ENCODE measurements at places on chromosomes 6 and 20.

GRCh38 chr6:15341311-15342001 is 95.6 kb downstream of the JARID2 start:
- no peak for DNase-seq

DNA sequence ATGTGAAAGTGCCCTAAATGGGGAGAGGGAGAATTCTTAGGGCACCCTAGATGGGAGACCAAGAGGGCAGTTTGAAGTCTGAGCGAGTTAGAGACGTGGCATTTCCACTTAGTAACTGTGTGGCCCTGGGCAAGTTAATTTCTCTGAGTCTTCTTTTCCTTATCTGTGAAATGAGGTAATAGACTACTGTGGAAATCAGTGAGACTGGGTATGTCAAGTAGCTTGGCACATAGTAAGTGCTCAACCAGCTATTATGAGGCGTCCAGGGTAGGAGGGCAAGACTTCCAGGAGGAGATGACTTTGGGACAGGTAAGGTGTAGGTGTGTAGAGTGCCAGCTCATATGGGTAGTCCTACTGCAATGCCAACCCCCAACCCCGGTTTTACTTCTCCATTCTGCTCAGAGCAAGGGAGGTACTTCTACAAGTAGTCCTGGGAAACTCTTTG is 770 bp downstream of the KIF3B start:
- no peak for DNase-seq

- DNase-seq, result no peak
Observed at GRCh38 chr6:136427378-136427717, 122.9 kb downstream of the MAP7 start.

DNA sequence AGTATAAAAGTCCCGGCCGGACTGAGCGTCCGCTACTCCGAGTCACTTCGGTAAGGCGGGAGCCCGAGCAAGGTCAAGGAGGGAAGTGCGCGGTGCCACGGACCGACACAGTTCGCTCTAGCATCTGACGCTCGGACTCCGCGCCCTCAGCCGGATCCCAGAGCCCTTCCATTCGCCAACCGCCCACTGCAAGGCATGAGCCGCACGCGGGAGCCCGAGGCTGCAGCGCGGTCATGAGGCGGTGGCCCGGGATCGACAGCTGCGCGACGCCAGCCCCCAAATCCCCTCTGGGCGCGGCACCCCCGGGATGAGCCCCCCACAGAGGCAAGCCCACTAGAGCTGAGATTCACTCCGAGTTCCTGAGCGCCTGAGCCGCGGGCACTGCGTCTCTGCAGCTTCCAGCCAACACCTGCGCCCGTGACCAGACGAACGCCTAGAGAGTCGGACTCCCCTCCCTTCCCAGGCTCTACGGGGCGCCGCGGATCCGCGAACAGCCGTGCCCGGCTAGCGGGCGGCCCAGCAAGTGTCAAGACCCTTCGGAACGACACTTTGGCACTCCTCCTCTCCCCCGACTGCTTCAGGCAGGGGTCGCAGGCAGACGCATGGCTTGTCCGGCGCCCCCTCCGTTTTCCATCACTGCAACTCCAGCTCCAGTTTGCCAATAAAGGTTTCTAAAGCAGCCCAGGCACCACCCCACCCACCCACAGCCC is 725 bp upstream of the ISM1 start:
- no peak for DNase-seq

- DNase-seq, result no peak
Observed at GRCh38 chr6:121443971-121444541, 8.6 kb downstream of the GJA1 start.

- DNase-seq, result no peak
Observed at GRCh38 chr6:156060013-156060412, 604.4 kb upstream of the NOX3 start.

GRCh38 chr6:166800137-166800536 is 156.2 kb downstream of the RNASET2 start:
- DNase-seq, result no peak

GRCh38 chr6:118485601-118486550 is 62.2 kb upstream of the PLN start:
- DNase-seq, result no peak

DNA sequence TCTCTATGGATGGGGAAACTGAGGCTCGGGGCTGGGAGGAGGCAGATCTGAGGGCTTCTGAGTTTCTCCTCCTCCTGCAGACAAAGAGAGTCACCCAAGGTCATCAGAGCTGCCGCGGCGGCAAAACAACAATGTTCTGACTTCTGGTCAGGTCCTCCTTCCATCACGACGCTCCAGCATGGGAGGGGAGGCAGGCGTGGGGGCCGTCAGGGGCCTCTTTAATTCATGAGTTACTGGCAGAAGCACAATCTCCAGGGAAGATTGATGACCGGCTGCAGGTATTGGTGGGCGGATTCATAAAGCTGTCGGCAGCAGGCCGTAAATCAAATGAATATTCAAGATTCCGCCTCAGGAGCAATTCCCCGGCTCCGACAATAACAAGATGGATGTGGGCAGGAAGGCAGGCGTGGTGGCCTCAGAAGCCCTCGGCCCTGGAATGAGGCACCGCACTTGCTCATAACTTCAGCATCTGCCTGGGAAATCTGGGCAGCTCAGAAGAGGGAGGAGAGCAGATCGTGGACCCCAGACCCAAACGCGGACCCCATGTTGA is 19.1 kb downstream of the PCK1 start:
- no peak for DNase-seq

- DNase-seq, result no peak
Observed at GRCh38 chr6:107564589-107564951, 74.7 kb downstream of the SOBP start.

GRCh38 chr20:17721802-17722486 is 22.2 kb downstream of the BANF2 start:
- DNase-seq, result no peak

DNA sequence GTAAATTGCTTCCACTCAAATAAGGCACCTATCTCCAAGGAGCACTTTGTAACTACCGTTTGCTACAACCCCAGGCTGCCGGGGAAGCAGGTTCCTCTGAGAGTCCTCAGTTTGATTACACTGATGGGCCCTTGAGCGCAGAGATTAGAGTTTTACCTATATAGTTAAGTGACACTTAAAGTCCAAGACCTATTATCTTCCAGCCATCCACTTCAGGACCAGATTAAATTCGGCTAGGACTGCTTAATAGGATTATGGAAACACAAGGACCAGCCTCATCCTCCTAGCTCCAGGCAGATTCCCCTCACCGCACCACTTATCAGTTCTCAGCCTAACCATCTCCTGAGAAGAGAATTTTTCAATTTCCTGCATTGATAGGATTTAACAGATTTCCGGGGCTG is 64.7 kb upstream of the TIAM2 start:
- DNase-seq, result no peak

GRCh38 chr20:37295001-37295400 is 5.5 kb downstream of the MANBAL start:
- DNase-seq, result no peak

- DNase-seq, result no peak
Observed at GRCh38 chr6:64732888-64733287, 974.1 kb downstream of the EYS start.

DNA sequence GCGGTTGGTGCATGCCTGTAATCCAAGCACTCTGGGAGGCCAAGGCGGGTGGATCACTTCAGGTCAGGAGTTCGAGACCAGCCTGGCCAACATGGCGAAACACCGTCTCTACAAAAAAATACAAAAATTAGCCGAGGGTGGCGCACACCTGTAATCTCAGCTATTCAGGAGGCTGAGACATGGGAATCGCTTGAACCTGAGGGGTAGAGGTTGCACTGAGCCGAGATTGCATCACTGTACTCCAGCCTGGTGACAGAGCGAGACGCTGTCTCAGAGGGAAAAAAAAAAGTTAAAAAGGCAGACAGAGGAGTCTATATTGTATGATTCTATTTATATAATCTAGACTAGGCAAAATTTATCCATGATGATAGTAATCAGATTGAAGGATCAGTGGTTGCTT is 27.3 kb upstream of the PLCG1 start:
- no peak for DNase-seq

GRCh38 chr20:48211847-48212246 is 426.6 kb upstream of the SULF2 start:
- no peak for DNase-seq

DNA sequence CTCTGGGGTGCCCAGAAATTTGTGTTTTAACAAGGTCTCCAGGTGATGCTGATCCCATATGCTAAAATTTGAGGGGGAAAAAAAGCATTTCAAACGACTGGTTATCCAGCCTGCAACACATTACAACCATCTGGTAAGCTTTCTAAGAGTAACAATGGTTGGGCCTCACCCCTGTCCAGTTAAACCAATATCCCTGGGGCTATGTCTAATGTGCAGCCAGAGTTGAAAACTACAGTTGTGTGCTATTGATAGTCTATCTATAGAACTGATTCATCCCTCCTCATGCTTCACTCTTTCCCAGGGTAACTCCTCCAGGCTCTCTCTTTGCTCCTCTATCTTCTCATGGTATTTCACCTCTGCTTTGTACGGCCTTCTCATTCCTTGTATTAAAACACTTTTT is 458.3 kb downstream of the MMUT start:
- no peak for DNase-seq

DNA sequence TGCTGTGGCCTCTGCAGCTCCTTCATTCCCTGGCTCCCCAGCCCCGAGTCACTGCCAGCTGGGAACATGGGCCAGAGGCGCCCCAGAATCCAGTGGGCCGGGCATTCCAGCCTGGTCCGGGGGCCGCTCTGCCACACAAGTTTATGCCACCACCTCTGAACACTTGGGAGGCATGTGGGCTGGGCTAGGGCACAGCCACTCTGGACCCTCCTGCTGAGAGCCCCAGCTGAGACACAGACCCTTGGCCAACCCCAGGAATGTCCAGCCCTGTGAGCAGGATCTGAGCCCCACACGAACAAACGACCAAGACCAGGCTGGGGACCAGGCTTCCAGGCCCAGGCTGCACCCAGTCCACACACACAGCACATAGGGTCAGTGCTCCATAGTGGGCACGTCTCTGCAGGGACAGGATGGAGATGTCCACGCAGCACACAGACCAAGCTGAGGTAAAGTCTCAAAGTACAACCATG is 33.0 kb downstream of the YTHDF1 start:
- no peak for DNase-seq

- DNase-seq, result no peak
Observed at GRCh38 chr6:72968704-72969103, 256.6 kb downstream of the KHDC1L start.

- no peak for DNase-seq
Observed at GRCh38 chr6:124671324-124671723, 290.9 kb upstream of the RNF217 start.

- no peak for DNase-seq
Observed at GRCh38 chr6:146041282-146041681, 12.4 kb downstream of the GRM1 start.

DNA sequence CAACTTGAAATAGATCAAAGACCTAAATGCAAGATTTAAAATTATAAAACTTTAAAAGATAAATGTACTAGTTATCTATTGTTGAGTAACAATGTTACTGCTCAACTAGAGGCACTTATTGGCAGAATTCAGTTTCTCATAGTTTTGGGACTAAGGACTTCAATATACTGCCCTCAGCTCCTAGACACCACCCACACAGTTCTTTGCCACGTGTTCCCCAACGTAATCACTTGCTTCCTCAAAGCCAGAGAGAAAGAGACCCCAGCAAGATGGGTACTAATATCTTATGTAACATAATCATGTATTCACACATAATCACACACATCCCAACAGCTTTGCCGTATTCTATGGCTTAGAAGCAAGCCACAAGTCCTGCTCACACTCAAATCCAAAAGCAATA is 50.3 kb upstream of the SLC22A16 start:
- DNase-seq, result no peak

DNA sequence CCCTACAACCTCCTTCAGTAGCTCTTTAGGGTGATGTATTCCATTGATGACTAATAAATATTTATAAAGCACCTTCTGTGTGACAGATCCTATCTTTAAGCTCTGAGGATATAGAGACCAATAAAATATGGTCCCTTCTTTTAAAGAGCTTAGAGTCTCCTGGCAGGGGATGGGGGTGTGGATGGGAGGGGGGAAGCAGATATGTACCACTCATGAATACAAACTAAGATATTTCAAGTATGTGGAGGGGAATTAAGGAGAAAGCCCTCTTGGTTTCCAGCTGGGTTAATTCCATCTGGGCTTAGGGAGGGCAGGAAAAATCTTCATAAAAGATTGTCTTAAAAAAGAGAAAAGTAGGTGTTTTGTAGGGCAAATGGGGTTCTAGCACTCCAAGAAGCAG is 21.6 kb upstream of the FBXO9 start:
- DNase-seq, result no peak

DNA sequence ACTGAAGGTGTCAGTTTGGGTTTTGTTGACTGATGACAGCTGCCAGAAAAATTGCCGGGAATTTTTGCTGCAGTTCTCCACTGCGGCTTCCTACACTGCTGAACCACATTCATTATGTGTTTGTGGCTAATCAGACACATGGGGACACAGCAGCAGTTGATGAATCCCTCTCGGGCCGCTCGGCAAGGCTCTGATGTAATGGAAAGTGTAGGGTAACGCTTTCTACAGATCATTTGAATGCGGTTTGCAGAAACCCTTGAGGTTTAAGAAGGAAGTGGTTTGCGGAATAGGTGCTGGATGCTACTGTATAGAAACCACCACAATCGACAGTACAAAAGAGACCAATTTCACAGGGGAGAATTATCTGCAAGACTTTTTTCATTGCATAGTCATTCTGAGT is 138.7 kb upstream of the SASH1 start:
- DNase-seq, result peak; percentile 9

DNA sequence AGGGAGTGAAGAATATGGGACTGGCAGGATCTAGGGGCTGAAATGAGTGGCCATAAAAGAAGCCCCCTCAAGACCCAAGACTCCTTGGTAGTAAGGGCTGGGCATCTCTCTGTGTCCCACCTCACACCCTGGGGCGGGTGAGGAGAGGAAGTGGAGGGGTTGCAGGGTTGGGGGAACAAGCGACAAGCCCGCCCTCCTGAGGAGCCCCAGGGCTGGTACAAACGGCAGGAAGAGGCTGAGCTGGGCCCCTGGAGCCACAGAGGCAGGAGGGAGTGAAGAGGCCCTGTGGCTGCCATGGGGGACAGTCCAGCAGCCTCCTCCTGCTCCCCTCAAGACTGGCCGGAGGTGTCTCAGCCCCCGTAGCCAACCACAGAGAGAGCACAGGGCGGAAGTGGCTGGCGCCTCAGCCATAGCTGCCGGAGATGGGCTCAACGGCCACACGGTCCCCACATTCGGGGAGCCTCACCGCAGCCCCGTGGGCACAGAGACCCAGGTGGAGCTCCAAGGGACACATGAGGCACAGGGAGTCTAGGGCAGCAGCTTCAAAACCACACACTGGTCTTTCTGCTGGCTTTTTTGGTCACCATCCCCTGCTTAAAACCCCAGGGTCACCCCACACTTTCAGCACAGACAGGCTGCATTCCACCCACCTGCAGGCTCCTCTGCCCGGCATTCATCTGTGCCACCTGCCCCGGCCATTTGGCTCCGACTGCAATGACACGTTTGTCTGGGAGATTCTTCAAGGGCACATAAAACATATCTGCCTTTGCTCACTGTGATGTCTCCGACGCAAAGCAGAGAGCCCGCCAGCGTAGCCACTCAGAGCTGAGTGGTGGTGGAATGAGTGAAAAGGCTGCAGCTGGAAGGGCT is 524 bp downstream of the C20orf203 start:
- peak; percentile 26 for DNase-seq

- no peak for DNase-seq
Observed at GRCh38 chr20:42379385-42379784, 761.2 kb upstream of the CHD6 start.

Measured in CD8-positive, alpha-beta memory T cell (primary cell).